Gastrocnemius medialis (tissue), 4 donors: ENCODE measurements at places on chromosomes 7 and 10.

GRCh38 chr10:98456043-98456570 is 9.4 kb upstream of the HPS1 start:
- no peak for DNase-seq

DNA sequence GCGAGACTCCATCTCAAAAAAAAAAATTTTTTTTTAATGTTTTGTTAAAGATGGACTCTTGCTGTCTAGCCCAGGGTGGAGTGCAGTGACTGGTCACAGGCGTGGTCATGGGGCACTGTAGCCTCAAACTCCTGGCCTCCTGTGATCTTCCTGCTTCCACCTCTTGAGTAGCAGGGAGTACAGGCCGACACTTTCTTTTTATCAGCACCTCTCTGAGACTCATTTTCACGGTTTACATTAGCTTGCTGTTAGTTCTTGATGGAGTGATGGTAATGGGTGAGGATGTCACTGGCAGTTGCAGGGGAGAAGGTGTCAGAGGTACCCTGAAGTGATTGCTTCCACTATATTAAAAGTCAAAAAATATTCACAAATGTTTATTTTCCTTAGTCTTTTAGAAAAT is 95.3 kb upstream of the MTPN start:
- no peak for DNase-seq

- DNase-seq, result no peak
These were observed 32.0 kb upstream of the ARHGAP22 start for GRCh38 chr10:48636901-48637300.

- no peak for DNase-seq
These were observed 69.5 kb upstream of the GDF10 start for GRCh38 chr10:47230482-47230881.

- no peak for DNase-seq
These were observed 17.8 kb downstream of the LYZL1 start for GRCh38 chr10:29306688-29307087.

DNA sequence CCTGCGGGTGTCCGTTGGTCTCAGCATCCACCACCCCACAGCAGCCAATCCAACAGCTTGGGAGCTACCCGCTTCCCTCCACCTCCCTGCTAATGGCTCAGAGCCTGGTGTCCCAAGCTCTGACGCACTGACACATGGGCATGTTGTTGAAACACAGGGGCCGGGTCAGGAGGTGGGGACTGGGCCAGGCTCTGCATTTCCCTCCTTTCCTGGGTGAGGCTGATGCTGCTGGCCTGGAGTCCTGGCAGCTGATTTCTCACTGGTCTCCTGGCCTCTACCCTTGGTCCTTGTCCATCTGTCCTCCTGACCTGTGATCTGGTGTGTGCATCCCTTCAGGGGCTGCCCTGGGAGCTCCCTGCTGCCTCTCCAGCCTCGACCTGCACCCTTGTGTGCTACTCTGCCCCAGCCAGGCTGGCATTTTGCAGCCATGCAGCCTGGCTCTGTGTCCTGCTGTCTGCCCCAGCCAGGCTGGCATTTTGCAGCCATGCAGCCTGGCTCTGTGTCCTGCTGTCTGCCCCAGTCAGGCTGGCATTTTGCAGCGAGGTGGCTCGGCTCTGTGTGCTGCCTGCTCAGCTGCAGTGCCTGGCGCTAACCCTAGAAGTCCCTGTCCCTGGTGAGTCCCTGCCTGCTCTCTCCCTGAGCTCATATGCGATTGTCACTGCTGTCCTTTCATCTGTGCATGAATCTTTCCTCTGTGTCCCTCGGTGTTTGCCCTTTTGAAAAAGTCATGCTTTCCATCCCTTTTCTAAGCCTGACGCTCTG is 14.0 kb downstream of the AMZ1 start:
- peak; percentile 71 for DNase-seq

DNA sequence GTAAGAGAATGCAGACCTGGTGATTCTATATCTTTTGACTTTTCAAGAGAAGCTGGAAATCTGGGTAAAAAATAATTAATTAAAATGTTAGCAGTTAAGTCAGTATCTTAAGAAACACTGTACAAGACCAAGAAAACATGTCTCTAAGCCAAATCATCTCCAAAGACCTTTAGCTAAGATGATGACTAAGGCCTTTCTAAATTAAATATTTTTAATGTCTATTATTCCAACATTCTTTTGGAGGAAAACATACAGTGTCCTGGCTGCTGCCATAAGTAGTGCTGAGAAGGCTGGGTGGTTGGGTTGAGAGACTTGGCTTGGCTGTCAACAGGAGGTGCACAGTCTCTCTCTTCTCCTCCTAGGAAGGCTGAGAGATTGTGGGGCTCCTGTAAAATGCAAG is 20.3 kb downstream of the STARD3NL start:
- DNase-seq, result no peak

- DNase-seq, result no peak
These were observed 147.9 kb upstream of the SEMA3C start for GRCh38 chr7:81066797-81067196.

GRCh38 chr7:151381348-151382078 is 28.3 kb downstream of the WDR86 start:
- no peak for DNase-seq
